Fibroblast of skin of abdomen (primary cell): ENCODE measurements at places on chromosomes 12 and 14.

DNA sequence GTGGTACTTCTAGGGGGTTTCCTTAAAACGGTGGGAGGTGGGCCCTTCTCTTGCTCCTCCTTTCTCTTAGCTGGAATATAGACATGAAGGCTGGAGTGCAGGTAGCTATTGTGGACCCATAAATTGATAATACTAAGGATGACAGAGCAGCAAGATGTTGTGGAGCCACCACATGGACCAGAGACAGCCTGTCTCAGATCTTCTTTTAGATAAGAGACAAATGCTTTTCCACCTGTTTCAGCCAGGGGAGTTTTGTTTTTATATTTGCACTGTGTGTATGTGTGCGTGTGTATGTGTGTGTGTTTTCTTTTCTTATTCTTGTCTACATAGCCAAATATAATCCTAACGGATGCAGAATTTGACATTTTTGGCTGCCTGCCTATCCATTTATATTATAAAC lies 62.9 kb upstream of the HIF1A start:
- DNase-seq: no peak

GRCh38 chr14:97977651-97978261 lies 1180.6 kb downstream of the VRK1 start:
- DNase-seq: peak; percentile 70

DNA sequence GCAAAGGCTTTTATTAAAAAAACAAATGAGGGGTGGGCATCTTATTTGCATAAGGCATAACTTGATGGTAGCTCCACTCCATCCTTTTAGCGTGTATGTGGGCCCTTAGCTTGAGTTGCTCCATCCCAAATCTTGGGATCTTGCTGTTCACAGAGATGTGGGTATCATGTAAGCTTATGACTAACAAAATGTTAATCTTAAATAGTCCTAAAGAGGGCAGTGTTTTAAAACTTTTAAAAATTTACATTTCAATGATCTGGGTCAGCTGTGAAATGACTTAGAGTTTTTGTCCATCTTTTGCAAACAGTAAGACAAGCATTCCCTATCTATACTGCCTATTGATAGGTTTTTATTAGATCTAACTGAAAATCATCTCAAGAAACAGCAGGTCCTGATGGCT lies 86.0 kb downstream of the SLCO1A2 start:
- DNase-seq: no peak

- no peak for DNase-seq
Measured at GRCh38 chr12:27289414-27289813, 43.2 kb upstream of the BMAL2 start.

GRCh38 chr14:103149351-103150237 lies 26.3 kb downstream of the TNFAIP2 start:
- DNase-seq: no peak

- DNase-seq: no peak
Measured at GRCh38 chr12:108935159-108935763, 55.4 kb downstream of the DAO start.

DNA sequence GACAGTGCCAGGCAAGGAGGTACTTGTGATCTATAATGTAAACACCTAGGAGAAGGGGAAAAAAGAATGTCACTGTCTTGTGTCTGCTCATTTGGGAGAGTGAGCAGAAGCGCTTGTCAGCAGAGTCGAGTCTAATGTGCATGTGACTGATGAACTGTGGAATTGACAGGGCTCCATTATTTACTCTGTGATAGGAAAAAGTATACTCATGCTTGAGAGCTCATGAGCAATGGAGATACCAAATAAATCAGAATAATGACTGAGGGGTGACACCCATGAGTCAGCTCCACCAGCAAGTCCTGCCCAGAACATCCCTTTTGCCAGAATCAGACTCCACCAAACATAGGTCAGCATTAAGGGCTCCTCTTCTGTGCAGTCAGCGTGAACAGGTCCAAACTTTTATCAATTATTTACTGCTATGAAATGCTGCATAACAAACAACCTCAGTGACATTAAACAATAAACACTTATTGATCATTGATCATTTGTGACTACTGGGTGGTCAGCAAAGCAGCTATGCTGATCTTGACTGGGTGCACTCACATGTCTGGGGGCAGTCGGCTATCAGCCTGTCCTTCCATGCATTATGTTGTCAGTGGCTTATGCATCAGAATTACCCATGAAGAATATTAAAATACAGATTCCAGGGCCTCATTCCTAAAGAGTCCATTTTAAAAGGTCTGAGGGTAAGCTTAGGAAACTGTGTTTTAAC lies 29.2 kb upstream of the WSCD2 start:
- no peak for DNase-seq

DNA sequence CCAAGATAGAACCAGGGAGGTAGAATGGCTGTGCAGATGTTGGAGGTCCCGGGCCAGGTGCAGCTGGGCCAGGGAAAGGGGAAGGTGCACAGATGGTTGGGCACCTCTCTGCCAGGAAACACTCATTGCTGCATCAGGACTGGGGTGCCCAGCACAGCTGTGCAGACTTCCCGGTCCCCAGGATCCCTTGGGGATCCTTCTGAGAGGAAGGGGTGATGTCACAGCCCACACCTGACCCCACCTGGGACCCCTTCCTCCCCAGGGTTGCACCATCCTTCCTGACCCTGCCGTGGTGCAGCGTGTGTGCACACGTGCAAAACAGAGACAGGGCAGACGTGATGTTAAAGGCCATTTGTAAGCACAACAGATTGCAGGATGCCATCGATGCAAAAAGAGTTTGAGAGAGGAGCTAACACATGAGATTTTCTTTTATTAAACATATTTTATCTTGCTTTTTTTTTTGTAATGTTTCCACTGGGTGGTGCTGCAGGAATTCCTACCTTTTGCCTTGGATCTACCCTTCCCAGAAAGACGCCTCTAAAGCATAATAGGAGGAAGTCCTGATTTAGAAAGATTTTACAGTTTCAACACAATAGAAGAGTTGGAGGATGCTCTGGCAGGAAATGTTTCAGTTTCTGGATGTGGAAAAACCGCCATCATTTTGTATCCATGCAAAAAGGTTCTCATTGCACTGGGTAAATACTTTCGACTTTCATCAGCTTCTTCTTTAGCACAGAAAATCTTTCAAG lies 14.8 kb downstream of the ELK3 start:
- DNase-seq: no peak

- DNase-seq: no peak
Measured at GRCh38 chr12:50022903-50023302, 2.4 kb downstream of the RACGAP1 start.

GRCh38 chr14:28468191-28469151 lies 298.1 kb upstream of the FOXG1 start:
- peak; percentile 4 for DNase-seq

DNA sequence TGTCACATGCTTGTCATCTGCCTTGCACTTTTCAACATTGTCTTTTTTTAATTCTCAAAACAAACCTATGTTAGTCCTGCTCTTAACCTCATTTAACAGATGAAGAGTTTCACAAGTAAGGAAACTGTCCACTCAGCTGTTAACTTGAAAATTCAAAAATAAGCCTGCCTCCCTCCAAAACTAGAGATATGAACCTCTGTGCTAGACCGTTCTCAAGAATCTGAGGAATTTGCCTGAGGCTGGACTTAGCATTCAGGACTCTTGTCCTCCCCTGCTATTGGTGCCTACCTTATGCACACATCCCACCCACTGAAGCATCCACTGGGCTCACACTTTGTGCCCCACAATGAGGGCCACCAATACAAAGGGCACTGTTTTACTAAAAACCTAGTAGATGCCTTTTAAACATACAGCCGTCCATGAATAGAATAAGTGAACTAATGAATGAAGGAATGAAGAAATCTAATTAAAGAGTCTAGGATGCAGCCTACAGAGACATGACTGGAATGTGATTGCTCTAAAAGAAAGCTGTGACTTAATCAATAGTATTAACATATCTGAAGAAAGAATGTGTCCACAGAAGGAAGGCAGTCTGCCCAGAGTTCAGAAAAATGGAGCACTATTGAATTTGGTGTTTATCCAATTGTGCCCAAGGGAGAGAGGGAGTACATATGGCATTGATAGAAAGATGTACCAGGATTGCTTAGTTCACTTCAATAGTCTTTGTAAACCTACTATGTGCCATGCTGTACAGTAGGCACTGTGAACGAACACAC lies 238.5 kb downstream of the SPTSSA start:
- no peak for DNase-seq

GRCh38 chr14:21068521-21069387 lies 1.4 kb upstream of the ARHGEF40 start:
- DNase-seq: peak; percentile 63

- DNase-seq: peak; percentile 26
Measured at GRCh38 chr12:53097207-53097563, 282 bp upstream of the IGFBP6 start.

DNA sequence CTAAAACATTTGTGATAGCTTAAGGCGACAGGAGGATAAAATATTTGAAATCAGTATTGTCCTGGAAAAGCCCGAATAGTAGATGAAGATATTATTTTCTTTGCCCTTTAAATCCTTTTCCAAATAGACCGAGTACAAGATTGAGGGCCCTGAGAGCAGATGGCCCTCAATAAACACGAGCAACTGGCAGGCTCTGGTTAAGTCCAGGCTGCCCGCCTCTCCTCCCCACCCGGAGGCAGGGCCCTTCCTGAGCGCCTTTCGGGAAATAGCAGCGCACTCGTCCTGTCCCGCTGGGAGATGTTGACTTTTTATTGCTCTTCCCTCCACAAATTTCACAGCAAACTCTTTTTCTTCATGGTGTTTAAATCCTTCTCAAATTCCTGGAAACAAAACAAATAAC lies 50.8 kb upstream of the MAX start:
- DNase-seq: no peak

- peak; percentile 87 for DNase-seq
Measured at GRCh38 chr14:95519699-95520098, 3.2 kb upstream of the SYNE3 start.

GRCh38 chr12:103503546-103504480 lies 8.0 kb upstream of the C12orf42 start:
- DNase-seq: no peak

DNA sequence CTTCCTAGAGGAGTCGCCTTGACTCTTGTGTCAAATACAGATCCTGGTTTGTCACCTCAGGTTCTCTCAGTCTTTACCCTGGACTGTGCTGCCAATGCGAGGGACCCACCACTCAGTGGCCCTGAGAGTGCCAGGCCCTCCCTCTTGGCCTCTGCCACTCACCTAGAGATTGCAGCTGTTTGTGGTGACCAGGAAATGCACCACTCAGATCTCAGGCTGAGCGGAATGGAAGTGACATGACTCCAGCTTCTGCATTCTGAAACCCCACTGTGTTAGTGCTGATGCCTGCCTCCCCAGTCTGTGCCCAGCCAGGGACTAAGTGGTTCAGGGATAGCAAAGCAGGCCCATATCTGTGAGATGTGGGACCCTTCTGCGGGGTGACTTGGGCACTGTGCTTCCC lies 27.8 kb upstream of the NEDD1 start:
- DNase-seq: no peak

GRCh38 chr12:8031872-8032241 lies 659 bp upstream of the FOXJ2 start:
- no peak for DNase-seq

DNA sequence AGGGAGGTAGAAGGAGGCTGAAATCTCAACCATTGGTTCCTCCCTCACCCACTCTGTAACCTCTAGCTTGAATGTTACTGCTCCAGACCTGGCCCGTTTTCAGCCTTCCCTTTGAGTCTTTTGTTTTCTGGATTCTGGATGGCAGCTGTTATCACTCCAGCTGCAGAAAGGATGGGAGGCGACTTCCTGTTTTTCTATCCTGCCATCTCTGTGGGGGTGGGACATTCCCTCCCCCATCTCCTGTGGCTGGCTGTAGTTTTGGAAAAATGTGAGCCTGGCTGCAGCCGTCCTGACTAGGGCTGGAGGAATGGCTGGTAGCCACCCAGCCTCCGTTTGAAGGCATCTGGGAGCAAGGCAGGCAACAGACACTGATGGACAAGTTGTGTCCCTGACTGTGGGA lies 2.9 kb upstream of the PPFIBP1 start:
- peak; percentile 71 for DNase-seq

- peak; percentile 81 for DNase-seq
Measured at GRCh38 chr12:27277846-27278260, 33.8 kb downstream of the STK38L start.

GRCh38 chr14:55332654-55333570 lies 61.7 kb downstream of the FBXO34 start:
- DNase-seq: no peak

GRCh38 chr14:100900837-100901390 lies 2.6 kb downstream of the RTL1 start:
- no peak for DNase-seq

DNA sequence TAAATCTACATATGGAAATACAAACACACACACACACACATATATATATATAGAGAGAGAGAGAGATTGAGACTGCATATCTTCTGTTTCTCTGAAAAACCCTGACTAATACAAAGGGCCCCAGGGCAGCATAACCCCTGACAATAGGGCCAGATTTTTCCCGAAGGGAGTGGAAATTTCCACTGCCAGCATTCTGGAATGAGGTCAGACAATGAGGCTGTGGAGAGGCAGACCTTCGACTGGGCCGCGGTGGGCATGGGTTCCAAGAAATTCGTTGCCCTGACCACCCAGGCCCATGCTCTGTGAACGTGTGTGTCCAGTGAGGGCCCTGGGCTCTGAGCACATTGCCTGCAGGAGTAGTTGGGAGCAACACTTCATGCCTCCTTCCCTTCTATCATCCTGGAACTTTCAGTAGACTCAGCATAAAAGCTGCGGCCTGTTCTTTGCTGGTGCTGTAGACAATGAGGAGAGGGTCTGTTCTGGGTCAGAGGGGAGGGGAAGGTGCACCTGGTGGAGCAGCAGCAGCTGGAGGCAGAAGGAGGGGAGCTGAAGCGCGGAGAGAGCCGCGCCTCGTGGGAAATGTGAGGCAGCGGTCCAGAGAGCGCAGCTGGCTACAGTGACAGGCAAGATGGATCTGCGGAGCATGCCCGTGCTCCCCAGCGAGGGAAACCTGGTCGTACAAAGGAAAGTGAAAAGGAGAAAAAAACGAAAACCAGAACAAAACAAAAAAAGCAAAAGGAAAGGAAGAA lies 25.6 kb upstream of the CCDC60 start:
- DNase-seq: no peak

GRCh38 chr14:103624860-103625259 lies 4.2 kb upstream of the KLC1 start:
- DNase-seq: peak; percentile 55

DNA sequence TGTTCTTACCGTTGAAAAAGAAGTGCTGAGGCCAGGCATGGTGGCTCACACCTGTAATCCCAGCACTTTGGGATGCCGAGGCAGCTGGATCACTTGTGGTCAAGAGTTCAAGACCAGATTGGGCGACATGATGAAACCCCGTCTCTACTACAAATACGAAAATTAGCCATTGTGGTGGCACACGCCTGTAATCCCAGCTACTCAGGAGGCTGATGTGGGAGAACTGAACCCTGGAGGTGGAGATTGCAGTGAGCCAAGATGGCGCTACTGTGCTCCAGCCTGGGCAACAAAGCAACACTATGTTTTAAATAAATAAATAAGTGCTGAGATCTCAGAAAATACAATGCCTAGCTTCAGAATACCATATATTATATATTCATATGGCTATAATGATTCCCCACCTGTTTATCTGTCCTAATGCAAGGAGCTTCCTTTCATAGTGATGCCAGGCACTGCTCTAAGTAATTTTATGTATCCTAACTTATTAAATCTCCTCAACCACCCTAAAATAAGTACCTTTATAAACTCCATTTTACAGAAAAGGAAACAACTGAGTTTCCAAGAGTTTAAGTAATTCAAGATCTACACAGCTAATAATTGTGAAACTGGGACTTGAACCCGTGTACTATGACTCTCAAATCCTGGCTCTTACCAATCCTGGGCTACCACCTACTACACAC lies 7.3 kb downstream of the PHLDA1 start:
- DNase-seq: no peak
